ENCODE measurements at places on chromosomes 4 and X. TPM values are rescaled to one million over a fixed set of nuclear protein-coding genes. Genes with fewer than 3 reads are reported as not detected.
A peak's percentile ranks its signal among the peaks of the same experiment; 100 is the strongest.

- no peak overlapping the region for H3K4me3 ChIP-seq
- H3K4me1 ChIP-seq: no peaks in the 10 kb centered on the region
- peaks cover 6% of the 10 kb centered on the region for H3K27me3 ChIP-seq
- no peaks in the 10 kb centered on the region for H3K36me3 ChIP-seq
- H3K27ac ChIP-seq: no peak overlapping the region
Measured at GRCh38 chr4:183989931-183990330, 84.8 kb downstream of the STOX2 start.

DNA sequence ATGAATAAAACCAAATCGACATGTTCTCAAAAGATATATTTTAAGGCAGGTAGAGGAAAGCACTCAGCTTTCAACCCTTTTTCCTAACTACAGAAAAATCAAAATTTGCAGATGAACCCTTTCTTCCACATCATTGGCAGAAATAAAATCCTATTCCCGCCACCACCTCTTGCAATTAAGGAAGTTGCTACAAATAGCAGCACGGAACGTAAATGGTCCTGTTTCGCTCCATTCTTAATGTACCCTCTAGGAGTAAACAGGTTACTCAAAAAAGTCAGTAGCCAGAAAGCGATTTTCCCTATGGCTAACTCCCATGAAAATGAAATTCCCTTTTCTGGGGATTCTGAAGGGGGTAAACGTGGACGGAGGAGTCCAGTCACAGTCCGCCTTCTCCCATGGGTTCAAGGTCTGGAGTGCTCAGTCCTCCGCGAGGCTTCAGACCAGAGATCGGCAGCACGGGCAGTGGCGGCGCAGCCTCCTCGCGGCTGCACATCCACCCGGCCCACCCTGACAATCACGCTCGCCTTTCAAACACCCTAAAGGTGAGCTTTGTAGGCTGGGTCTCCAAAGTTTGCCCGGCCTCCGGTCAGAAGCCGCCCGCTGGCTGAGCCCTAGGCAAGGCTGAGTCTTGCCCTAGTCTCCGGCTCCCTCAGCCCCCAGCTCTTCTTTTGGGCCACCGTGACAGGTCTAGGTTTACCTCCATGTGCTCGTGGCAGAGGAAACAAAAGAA lies 1.8 kb downstream of the ATP11C start:
- H3K36me3 ChIP-seq: no peaks in the 10 kb centered on the region
- peaks cover 11% of the 10 kb centered on the region for H3K27me3 ChIP-seq
- H3K4me1 ChIP-seq: peaks cover 27% of the 10 kb centered on the region
- H3K4me3 ChIP-seq: peak overlapping the region; percentile 80

DNA sequence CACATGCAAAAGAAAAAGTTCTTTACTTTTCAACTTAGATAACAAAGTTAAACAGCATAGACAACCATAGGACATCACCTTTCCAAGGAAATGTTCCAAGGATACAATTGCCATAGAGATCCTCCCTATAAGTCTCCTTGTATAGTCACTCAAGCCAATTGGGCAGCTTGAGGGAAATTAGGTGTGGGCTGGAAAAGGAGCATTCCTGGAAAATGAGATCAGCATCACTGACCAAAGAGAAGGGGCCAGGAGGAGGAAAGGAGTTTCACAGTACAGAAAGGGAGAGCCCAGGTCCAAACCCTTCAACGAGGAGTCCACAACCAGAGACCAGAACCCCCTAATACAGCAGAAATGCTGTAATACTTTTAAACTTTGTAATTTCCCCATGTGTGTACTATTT lies 91.5 kb upstream of the PPARGC1A start:
- DNase-seq: no peak
- H3K4me1 ChIP-seq: no peaks in the 10 kb centered on the region
- no peaks in the 10 kb centered on the region for H3K27me3 ChIP-seq
- no peak overlapping the region for H3K27ac ChIP-seq
- H3K4me3 ChIP-seq: no peak overlapping the region

DNA sequence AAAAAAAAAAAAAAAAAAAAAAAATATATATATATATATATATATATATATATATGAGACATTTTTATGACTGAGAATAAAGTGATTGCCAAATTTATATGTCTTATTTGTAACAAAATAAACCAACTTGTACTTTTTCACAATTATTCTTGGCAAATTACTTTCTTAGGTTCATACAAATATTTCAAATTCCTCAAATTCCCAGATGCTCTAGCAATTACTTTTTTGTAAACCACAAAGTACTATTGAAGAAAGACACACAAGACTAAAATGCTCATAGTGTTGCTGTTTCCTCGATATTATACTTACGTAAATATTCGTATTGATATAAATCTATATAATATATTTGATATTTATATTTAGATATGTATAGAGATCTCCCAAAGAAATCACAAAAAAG lies 390.0 kb downstream of the FAT4 start:
- no peak for DNase-seq
- no peak overlapping the region for H3K27ac ChIP-seq
- no peak overlapping the region for H3K4me3 ChIP-seq

DNA sequence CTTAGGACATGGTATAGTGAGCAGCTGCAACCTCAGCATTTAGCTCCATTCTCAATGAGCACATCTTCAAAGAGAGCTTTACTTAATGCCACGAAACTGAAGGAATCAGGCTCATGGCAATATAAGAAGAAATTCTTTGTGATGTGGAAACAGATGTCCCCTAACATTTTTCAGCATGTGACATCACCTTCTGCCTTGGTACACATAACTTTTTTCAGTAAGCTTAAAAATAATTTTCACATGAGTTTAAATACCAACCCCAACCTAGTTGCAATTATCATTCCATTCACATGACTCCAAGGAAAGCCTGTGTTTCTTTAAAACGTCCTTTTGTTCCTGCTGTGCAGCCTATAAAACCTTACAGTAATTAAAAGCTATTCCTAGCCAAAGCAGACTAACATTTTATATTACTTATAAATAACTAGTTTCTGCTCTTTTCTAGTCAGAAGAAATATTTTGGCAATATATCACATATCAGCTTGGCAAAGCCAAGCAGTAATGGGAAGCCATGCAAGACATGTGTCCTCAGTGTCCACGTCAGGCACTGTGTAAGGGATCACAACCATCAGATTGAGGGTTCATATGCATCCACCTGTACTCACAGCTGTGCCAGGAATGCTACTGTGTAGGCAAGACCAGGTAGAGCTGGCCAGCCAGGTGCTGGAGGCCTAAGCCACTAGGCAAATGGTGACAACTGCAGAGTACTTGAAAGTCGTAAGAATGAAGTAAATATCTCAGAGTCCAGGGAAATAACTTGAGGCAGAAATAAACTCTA lies 466.6 kb downstream of the INPP4B start:
- DNase-seq: no peak
- H3K4me1 ChIP-seq: peaks cover 79% of the 10 kb centered on the region
- H3K27ac ChIP-seq: peak overlapping the region; percentile 89
- peaks cover 2% of the 10 kb centered on the region for H3K36me3 ChIP-seq

DNA sequence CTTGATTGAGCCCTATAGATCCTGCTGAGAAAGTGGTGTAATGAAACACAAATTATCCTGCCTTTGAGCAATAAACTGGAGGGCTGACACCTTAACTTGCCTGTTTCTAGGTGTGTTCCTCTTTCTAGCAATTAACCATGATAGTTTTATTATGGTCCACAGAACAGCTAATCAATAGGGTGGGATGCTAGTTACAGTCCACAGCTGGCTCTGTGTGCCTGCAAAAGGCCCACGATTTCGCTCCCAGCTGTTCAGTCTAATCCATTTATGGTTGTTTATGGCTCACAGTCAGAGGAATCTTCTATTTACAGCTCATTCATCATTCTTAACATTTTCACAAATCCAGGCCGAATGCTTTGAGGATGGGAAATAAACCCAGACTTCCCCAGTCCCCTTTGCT lies 674.9 kb downstream of the SMARCA1 start:
- no peak overlapping the region for H3K4me3 ChIP-seq
- DNase-seq: no peak
- H3K27me3 ChIP-seq: no peaks in the 10 kb centered on the region
- no peak overlapping the region for H3K27ac ChIP-seq
- no peaks in the 10 kb centered on the region for H3K36me3 ChIP-seq
- no peaks in the 10 kb centered on the region for H3K4me1 ChIP-seq

- no peak for DNase-seq
Measured at GRCh38 chr4:183700407-183700806, 41.3 kb downstream of the TRAPPC11 start.

GRCh38 chr4:168488869-168489274 lies 8.0 kb upstream of the PALLD start:
- H3K36me3 ChIP-seq: no peaks in the 10 kb centered on the region
- no peak for DNase-seq
- peaks cover 24% of the 10 kb centered on the region for H3K4me1 ChIP-seq
- H3K4me3 ChIP-seq: no peak overlapping the region
- H3K27ac ChIP-seq: no peak overlapping the region

- H3K36me3 ChIP-seq: no peaks in the 10 kb centered on the region
- no peaks in the 10 kb centered on the region for H3K4me1 ChIP-seq
- DNase-seq: no peak
Measured at GRCh38 chrX:94831364-94831763, 1157.4 kb downstream of the FAM133A start.

The NPY5R gene
- not detected for total RNA-seq

The ARHGEF38 gene
- not detected for total RNA-seq

Measured in activated T-cell treated with anti-CD3 and anti-CD28 coated beads, Interleukin-2, amount 50 U/mL, for 72 hours (primary cell).